Astrocyte of the spinal cord (primary cell): ENCODE measurements at places on chromosomes 1 and 21.

DNA sequence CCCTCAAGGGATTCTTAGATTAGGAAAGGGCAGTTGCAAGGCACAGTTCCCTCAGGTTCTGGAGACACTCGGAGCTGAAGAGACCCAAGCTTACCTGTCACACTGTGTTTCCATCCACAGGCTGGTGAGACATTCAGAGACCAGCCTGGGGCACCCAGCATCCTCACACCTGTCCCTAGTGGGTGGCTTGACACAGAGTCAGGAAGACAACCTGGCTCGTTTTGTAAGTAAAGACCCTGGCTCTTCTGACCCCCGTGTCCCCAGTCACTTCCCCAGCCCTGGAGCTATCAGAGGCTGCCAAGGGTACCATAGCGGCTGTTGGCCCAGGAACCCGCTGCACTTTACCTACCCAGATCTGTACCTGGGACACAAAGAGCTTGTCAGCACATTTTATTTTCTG is 409.8 kb downstream of the MATN1 start:
- no peak for DNase-seq

DNA sequence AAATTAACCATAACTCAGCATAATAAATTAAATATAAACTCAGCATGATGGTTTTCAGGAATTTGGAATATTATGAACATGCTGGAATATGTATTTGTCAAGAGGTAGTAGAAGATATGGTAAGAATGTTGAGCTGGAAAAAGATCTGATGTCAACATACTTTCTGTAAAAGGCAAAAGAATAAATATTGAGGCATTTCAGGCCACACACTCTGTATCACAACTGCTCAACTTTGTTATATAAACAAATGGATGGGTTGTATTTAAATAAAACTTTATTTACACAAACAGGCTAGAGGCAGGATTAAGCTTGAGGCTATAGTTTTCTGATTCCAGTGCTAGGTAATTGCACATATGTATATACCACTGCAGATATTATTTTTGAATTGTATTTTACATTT is 1409.4 kb downstream of the MRPL39 start:
- no peak for DNase-seq

GRCh38 chr1:85460555-85461088 is 4.3 kb downstream of the DDAH1 start:
- no peak for DNase-seq

DNA sequence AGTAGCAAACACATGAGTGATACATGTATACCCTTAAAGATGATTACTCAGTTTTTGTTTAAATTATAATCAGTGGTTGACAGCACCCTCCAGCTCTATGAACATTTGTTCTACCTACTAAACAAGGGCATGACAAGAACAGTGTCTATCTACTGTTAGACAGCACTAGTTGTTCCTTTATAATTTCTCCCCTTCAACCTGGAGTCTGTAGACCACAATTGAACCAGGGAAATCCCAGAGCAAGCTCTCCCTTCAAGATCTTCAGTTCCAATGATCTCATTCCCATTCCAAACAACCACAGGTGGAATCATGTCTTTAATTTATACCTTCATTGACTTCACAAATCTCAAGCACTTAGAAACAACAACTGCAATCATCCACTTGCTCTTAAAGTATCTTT is 216.1 kb downstream of the HHIPL2 start:
- peak; percentile 49 for DNase-seq

DNA sequence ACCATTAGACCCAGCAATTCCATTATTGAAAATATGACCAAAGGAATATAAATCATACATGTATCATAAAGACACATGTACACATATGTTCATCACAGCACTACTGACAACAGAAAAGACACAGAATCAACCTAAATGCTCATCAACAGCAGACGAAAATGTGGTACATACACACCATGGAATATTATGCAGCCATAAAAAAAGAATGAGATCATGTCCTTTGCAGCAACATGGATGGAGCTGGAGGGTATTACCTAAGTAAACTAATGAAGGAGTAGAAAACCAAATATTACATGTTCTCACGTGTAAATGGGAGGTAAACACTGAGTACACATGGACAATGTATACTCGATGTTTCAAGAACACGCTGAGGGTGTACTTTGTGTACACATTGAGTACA is 15.9 kb downstream of the AKT3 start:
- no peak for DNase-seq

GRCh38 chr1:17277511-17278159 is 28.7 kb downstream of the PADI3 start:
- no peak for DNase-seq

GRCh38 chr1:8104278-8105236 is 78.4 kb upstream of the ERRFI1 start:
- no peak for DNase-seq

- DNase-seq = no peak
Observed at GRCh38 chr1:62905309-62905708, 121.4 kb downstream of the ATG4C start.
